ENCODE measurements at places on chromosomes 2 and 18.

DNA sequence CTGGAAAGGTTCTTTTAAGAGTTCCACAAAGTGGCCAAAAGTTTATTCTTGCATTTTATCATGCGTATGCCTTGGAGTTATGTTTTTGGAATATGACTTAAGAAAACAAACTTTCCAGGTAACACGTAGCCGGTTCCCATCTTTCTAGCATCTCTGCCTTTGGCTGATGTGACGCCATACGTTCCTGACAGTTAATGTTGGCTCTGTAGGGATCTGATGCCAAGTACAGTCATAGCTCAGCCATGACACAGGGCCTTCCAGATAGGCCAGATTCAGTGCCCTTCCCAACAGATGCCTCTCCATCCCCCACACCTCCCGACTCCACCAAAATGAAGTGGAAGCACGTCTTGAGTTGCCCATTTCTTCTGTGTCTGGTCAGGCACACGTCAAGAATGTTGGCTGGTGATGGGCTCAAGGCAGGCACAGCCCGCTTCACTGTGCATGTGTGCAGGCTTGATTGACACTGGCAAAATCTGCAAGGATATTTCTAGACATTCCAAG is 51.0 kb upstream of the THOC1 start:
- peaks cover 8% of the 10 kb centered on the region for H3K4me1 ChIP-seq
- no peaks in the 10 kb centered on the region for H3K36me3 ChIP-seq
- H3K27ac ChIP-seq = no peak overlapping the region
- H3K27me3 ChIP-seq = no peaks in the 10 kb centered on the region
- no peak for DNase-seq

DNA sequence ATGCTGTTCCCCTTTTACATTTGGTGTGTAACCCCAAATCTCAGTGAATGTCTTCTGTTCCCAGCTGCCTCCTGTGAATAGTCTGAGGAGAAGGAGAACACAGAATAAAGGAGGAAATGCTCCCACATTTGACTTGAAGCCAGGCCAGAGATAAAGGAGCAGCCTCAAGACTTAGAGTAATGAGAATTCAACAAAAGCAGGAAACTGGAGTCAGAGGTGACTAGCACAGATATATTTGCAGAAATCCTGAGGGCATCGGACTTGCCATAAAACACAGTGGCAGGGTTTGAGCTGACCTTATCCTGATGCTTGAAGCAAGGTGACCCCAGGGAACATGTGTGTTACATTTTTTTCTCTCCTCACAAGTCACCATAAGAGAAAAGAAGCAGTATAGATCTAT is 291.4 kb upstream of the RND3 start:
- DNase-seq = no peak
- no peaks in the 10 kb centered on the region for H3K27me3 ChIP-seq
- H3K36me3 ChIP-seq = no peaks in the 10 kb centered on the region
- H3K4me3 ChIP-seq = no peak overlapping the region
- H3K27ac ChIP-seq = no peak overlapping the region

DNA sequence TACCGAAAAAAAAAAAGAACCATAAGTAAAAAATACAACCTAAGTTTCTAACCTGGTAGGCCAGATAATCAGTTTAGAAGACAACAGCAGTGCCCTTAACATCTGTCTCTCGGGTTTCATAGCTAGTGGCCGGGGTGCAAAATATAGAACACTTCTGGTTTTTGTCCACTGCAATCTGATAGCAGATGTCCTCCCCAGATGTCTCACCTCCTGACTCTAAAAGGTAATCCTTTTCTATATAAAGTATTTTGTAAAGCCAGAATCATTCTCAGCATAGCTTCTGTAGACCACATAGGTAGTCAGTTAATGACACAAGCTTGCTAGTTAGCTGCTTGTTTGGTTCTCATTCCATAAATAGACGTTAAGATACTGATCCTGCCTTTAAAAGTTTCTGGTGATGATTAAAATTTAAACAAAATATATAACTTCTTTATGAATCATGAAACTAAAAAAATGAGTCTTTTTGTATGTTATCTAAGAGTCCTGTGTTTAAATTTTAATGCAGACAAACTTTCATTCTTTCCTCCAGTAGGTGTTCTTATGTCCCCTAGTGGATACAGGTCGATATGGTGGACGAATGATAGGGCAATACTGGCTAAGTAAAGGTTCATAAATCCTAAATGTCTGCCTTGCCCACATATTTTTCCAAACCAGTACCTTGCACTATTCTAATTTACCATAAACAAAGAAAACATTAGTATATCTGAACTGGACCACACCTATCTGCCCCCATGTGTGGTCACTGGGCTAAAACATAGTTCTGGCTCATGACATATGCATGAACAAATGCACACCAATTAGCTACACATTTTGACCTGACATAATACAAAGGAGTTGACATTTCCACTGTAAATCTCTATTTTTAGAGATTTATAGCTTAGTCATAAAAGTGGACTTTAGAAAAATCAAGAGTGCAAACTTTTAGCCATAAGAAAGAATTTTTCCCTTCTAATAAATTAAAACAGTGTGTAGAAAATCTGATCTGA is 171.0 kb downstream of the SRBD1 start:
- H3K27me3 ChIP-seq = no peaks in the 10 kb centered on the region
- no peaks in the 10 kb centered on the region for H3K4me1 ChIP-seq
- no peak overlapping the region for H3K27ac ChIP-seq

DNA sequence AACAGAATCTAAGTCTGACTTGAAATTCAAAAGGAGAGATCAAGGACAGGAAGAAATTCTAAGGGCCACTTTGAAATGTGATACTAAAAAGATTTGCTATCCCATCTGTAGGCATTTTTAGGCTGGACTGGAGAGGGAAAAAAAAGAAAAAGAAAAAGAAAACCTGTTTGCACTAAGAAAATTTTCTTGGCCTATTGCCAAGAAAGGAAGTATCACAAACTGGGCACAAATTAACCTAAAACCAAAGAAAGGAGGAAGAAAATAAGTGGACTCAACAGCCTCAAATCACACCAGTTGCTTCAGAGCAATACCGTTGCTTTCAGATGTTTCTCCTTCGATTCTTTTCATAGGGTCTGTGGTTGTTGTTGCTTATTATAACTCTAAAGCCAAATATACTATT is 287.9 kb upstream of the VRK2 start:
- no peak overlapping the region for H3K4me3 ChIP-seq
- H3K27me3 ChIP-seq = peaks cover 10% of the 10 kb centered on the region
- H3K36me3 ChIP-seq = no peaks in the 10 kb centered on the region
- no peak overlapping the region for H3K27ac ChIP-seq

DNA sequence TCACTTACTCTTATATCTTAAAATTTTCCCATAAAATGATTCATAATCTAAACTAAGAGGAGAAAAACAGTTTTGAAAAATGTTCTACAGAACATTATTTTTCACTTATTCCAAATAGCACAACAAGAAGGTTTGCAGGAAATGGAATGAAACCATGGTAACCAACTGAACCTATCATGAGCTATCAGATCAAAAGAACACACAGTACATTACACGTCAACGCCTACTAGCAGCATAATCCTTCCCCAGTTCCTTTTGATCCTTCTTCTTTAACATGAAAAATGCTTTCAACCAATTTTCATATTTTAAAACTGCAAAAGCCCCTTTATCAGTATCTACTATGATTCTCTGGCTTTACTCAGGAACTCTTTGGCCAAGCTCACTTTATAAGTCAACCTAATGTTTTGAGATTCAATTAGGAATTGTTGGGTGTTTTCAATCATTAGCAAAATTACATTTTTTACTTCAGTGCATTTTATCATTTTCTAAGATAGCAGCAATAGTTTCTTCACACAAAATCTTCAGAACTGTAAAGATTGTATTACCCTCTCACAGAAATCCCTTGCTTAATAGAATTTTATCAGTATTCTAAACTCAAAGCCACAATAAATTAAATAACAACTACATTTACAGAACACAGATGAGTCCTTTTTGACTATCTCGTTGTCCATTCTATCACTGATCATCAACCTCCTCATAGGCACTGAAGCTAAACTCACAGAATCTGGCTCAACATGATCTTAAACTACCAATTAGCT is 102.5 kb downstream of the CHN1 start:
- no peak overlapping the region for H3K4me3 ChIP-seq
- DNase-seq = no peak
- peaks cover 22% of the 10 kb centered on the region for H3K4me1 ChIP-seq
- H3K36me3 ChIP-seq = no peaks in the 10 kb centered on the region

- peaks cover 33% of the 10 kb centered on the region for H3K4me1 ChIP-seq
- no peak overlapping the region for H3K4me3 ChIP-seq
- H3K27me3 ChIP-seq = peaks cover 9% of the 10 kb centered on the region
These were observed 33.4 kb upstream of the ATP8B1 start for GRCh38 chr18:57836557-57836956.

- no peaks in the 10 kb centered on the region for H3K36me3 ChIP-seq
- no peak for DNase-seq
These were observed 104.2 kb downstream of the CLIP4 start for GRCh38 chr2:29219374-29219773.

- H3K36me3 ChIP-seq = peaks cover 53% of the 10 kb centered on the region
- DNase-seq = no peak
- H3K4me3 ChIP-seq = no peak overlapping the region
- H3K4me1 ChIP-seq = no peaks in the 10 kb centered on the region
These were observed 26.0 kb downstream of the CWC22 start for GRCh38 chr2:179981085-179981484.

GRCh38 chr2:168454737-168455644 is 1.1 kb upstream of the CERS6 start:
- no peaks in the 10 kb centered on the region for H3K27me3 ChIP-seq
- peaks cover 7% of the 10 kb centered on the region for H3K36me3 ChIP-seq
- no peak overlapping the region for H3K27ac ChIP-seq
- H3K4me3 ChIP-seq = no peak overlapping the region
- peak; percentile 29 for DNase-seq

DNA sequence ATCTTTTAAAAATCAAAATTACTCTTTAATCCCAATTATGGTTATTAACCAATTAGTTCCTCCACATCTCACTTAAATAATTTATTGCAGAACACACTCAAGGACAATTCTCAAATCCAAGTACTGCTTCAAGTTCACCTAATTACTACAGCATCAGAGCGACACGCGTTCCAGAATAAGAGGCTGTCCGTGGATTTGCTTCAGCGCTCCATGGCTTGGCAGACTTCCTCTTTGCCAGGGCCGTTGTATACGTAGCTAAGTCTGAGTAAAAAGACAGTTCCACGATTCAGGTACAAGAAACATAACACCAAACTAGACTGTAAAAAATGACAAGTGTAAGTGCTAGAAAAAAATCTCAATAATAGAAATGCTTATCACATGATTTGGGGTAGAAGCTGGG is 153.2 kb upstream of the MYT1L start:
- H3K27me3 ChIP-seq = no peaks in the 10 kb centered on the region
- H3K36me3 ChIP-seq = no peaks in the 10 kb centered on the region
- H3K27ac ChIP-seq = no peak overlapping the region
- H3K4me3 ChIP-seq = no peak overlapping the region
- no peak for DNase-seq

DNA sequence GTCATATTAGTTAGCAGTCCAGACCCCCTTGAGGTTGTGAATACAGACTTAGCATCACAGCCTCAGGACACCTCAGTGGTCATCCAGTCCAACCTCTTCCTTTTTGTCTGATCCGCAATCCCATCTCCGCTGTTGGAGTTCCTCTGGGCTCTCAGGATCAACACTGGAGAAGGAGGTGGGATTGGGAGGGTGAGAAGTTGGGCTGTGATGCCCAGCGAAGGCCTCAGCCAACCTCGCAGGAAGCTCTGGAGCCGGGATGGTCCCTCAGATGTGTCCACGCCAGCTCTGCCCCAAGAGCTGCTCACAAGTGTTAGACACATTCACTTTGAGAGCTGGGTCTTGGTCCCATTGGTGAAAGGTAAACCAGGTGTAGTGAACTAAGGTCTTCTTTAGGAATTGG is 74.9 kb upstream of the AFF3 start:
- H3K27me3 ChIP-seq = peaks cover 4% of the 10 kb centered on the region
- no peaks in the 10 kb centered on the region for H3K4me1 ChIP-seq
- H3K27ac ChIP-seq = no peak overlapping the region
- DNase-seq = no peak
- H3K36me3 ChIP-seq = no peaks in the 10 kb centered on the region
- no peak overlapping the region for H3K4me3 ChIP-seq

DNA sequence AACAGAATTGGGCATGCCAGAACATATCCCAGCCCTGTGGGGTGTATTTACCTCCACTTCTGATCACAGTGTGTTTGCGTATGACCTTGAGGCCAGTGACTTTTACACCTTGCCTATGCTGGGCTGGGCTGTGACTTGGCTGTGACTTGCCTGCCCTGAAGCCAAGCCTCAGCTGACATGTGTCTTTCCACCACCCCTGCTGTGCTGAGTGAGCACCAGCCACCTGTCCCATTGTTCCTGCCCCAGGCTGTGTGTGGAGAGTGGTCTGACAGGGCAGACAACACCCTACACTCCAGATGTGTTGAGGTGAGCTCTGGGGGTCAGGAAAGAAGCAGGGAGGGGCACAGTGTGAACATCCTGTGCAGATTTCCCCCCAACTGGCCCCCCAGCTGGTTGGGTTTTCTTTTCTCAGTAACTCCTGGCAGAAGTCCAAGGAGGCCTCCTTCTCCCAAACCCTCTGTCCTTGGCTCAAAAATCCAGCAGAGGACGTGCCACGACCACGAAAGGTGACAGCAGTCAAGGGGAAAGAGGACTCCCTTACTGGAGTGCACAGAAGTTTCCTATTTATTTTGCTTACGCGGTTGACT is 5.1 kb upstream of the STEAP3 start:
- H3K36me3 ChIP-seq = no peaks in the 10 kb centered on the region
- H3K27me3 ChIP-seq = peaks cover 35% of the 10 kb centered on the region
- DNase-seq = no peak
- H3K27ac ChIP-seq = no peak overlapping the region

GRCh38 chr2:45237128-45237527 is 227.9 kb upstream of the SIX2 start:
- H3K4me1 ChIP-seq = no peaks in the 10 kb centered on the region
- no peak overlapping the region for H3K4me3 ChIP-seq

DNA sequence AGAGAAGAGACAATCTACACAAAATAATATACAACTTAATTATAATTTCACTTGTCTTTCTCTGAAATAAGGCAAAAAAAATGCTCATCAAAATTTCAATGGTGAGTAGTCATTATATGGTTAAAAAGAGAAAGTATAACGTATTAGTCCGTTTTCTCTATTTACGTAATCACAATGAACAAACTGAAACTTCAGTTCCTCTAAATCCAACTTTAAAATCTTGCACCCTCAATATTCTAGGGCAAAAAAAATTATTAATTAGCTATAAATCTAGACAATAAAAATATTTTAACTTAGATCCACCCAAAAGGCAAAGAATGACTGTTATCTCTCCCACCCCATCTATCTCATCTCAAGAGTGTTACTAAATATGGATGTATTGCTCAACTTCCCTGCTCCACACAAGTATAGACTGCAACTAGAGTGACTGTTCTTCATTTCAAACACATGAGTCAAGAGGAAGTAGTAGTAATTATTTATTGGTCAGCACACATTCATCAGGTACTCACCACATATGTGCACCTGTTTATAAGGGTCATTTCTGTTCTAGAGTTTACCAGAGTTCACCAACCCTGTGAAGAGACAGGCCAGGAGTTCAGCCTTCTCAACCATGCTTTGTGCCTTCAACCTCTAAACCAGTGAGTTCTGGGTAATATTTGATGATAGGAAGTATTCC is 36.4 kb downstream of the STK39 start:
- no peak overlapping the region for H3K27ac ChIP-seq
- no peak for DNase-seq
- no peaks in the 10 kb centered on the region for H3K27me3 ChIP-seq

All from activated naive CD4-positive, alpha-beta T cell treated with anti-CD3 and anti-CD28 coated beads, Interleukin-2, amount 10 ng/mL, durations not matched to agents 7 days and 5 days (primary cell).